CD4-positive, alpha-beta T cell (primary cell): ENCODE measurements at places on chromosomes 3 and 15.
A peak's percentile ranks its signal among the peaks of the same experiment; 100 is the strongest.

DNA sequence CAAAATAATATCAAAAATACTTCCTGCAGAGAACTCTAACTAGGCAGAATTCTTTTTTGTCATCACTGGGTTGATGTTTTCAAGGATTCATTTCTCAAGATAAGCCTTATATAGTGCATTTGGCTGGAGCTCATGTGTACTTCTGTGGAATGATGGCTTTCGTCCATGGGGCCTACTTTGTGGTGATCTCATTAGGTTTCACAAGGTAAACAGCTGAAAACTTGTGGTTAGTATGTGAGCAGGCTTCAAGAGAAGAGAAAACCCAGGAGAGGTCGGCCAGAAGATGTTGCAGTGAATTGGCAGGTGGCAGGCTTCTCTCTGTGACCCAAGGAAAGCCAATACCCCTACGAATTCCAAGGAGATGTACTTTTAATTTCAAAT lies 121.4 kb upstream of the PHLDB2 start:
- no peak for DNase-seq

DNA sequence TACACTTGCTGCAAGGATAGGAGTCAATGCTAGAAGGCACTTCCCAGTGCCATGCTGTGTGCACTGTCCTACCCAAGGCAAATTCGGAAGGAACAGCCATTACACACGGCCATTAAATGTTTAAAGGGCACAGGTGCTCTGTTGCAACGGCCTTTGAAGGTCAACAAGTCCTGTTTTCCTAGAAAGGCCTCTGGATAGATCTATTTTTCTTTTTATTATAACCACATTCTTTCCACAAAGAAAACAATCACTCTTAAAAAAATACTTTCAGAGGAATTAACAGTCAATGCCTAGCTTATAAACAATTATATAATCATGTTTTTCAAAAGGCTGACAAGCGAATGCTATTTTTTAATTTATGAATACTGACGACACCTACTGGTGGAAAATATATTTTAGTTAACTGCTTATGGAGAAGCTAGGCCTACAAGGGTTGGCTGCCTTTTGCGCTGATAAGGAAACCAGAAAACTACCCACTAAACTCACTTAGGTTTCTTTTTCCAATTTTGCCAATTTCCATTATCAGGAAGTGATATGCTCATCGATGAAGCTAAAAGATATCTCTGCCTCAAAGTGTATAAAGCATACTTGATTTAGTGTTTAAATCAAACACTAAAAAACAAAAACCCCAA lies 2.4 kb downstream of the ARHGEF3 start:
- DNase-seq, result no peak

- DNase-seq, result no peak
Measured at GRCh38 chr3:13121553-13122001, 48.3 kb upstream of the IQSEC1 start.

DNA sequence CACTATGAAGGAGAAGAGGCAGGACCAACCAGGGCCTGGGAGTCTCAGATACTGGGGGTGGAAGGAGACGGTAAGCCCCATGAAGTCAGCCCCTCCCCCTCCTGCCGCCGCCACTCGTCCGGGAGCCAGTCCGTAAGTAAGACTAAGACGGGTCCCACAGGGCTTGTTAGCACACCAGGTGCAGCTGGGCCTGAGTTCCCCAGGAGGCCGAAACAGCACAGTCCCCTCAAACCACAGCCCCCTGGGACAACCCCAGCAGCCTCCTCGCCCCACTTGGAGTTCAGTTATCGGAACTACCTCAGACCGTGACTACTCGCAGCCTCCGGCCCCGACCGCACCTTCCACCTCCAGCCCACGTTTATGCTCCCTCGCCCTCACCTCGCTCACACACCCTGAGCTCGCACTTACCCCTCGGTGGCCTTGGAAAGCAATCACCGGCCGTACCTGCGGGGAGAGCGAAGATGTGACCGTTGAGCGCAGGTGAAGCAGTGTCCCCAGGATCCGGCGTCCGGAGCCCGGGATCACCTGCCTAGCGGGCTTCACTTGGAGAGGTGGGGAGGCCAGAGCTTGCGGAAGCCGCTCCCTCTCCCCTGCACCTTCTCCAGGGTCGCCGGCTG lies 557 bp downstream of the ELL3 start:
- DNase-seq, result no peak

GRCh38 chr15:78241017-78241416 lies 6.7 kb upstream of the ACSBG1 start:
- DNase-seq, result peak; percentile 74

DNA sequence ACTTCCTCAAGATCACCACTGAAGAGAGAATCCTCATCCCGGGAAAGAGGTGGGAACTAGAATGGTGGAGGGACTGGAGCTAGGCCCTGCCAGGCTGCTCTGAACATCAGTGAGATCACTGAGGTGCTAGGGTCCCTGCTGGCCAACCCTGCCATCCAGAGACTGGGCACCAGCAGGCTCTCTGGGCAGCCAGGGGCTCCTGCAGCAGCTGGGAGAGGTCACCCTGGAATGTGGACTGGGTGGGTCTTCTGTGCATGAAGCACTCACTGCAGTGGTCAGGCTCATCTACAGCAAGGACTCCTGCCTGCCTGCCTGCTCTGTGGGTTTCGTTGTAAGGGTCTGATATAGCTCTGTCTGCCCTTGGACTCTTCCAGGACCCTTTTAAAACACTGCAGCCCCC lies 24.9 kb downstream of the ALS2CL start:
- DNase-seq, result peak; percentile 19

DNA sequence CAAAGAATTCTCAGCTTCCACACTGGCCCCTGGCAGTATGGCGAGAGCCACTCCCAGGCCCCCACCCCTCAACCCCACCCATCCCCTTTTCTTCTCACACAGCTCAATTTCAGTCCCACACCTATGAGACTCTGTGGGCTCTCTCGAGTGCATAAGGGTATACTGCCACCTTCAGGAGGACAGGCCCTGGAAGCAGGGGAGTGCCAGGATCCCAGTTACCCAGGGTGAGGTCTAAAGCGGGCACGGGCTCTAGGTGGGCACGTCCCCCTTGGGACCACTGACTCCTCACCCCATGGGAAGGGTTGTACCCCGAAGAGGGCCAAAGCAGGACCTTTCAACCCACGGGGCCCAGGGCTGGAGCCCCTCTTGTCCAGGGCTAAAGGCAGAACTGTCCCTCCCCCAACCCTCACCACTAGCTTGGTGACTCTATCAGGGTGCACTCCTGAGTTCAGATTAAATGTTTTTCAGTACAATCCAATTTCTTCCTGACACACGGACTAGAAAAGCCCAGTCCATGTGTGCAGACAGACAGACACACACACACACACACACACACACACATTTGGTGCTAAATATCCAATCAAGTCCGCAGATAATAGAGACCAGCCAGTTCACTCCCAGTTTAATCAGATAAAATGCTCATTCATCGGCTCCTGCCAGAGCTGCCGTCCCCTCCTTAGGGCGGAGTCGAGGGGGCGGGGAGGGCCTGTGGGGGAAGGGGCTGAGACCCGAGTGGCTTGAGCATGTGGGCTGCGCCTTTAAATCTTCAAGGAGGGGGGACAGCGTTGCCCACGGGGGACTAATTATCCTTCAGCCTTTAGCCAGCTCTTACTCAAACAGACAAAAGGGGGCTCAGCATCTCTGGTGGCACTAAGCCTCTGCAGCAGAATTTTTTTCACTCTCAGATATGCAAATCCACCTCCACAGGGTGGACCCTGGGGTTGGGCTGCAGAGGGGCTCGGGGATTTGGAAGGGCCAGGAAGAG lies 59.3 kb downstream of the CYP11A1 start:
- peak; percentile 5 for DNase-seq

- DNase-seq, result peak; percentile 54
Measured at GRCh38 chr3:114809668-114810413, 337.2 kb downstream of the ZBTB20 start.

GRCh38 chr3:71395927-71396695 lies 187.4 kb downstream of the FOXP1 start:
- DNase-seq, result no peak

- no peak for DNase-seq
Measured at GRCh38 chr15:70783610-70784022, 20.3 kb upstream of the UACA start.

DNA sequence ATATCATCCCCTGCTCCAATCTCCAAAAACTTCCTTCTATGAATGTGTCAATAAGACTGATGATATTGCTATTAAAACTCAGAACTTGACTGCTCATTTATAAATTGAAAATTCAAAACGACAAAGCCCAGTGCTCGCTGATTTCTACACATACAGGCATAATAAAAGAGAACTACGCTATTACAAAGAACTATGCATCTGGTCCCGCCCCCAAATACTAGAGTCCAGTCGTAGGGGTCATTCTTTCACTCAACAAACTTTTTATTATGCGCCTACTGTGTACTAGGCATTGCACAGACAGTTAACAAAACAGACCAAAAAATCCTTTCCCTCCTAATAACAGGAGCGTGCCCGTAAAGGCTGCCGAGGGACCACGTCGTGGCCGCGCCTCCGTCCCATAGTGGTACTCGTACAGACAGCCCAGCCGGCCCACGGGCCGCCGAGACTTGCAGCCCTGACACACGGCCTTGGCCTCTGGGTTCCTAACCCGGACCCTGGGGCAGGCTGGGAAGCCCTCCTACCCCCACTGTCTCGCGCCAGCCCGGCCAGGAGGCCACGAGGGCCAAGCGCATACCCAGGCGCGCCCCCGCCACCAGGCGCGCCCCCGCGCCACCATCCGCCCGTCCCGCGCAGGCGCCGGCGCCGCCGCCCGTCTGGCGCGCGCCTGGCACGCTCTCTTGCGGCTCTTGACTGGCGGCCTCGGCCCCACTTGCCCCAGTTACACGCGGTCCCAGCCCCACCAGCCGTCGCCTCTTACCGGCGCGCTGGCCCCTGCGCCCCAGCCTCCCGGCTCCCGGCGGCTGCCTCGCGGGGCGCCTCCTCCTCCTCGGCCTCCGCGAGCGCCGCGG lies 757 bp downstream of the AVEN start:
- DNase-seq, result peak; percentile 72
